ENCODE measurements at places on chromosomes 2 and 18. TPM values are rescaled to one million over a fixed set of nuclear protein-coding genes. Genes with fewer than 3 reads are reported as not detected.

The GRHL1 gene
- 4.1 TPM for total RNA-seq

The IL18RAP gene
- total RNA-seq: 0.16 TPM

The ALLC gene
- not detected for total RNA-seq

The NEB gene
- 3.0 TPM for total RNA-seq

The IRS1 gene
- total RNA-seq: 13.9 TPM

GRCh38 chr18:388200-388599 is 112.3 kb downstream of the COLEC12 start:
- no peak for DNase-seq

DNA sequence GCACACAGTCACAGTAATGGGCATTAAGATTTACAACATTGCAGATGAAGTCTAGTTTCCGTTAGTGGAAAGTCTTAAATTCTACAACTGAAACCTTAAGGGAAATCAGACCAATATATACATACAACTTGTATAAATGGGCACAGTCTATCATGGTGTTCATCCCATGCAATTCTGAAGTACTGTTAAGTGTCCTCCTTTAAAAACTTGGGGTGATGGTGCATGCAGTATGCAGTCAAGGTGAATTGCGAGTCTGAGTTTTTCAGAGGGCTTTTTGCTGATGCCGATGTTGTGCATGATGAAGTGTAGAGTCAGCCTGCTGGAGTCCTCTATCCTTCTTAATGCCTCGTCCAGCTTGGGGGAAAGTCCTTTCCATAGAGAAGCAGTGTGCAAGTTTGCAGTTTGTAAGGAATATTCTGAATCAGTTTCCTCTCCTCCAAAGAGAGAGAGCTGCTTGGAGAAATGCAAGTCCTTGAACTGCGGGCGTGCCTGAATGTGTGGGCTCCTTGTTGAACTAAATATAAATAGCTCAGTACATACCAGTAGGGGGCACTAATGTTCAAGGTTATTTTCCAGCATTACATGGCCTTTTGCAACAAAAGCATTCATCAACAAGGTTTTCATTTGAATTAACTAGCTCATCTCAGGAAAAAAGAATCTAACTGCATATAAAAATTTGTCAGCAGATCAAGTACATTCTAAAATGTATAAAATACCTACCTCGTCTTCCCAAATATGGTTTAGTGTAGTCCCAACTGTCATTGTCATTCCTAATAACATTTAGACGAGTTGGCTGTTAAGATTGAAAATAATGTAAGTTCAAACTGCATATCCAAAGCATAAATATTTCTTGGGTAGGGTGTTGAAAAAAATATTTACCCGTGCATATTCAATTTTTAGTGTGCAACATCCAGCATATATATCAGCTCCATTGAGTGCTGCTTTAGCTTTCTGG is 21.3 kb downstream of the HNRNPLL start:
- DNase-seq: no peak

DNA sequence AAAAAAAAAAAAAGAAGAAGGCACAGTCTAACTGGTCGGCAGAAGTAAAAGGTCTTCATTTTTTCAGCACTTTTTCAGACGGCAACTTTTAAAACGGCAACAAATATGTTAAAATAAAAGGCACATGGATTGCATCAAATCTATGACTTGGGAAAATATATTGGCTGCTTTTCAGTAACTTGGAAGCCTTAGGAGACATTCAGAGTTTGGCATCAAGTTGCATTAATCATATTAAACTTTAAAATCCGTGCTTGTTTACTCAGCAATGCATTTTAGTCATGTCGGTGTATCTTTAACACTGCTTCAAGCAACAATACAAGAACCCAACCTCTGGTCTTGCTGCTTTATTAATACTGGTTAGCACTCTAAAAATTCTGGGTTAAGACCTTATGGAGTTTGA is 111.1 kb downstream of the MEP1B start:
- DNase-seq: no peak

DNA sequence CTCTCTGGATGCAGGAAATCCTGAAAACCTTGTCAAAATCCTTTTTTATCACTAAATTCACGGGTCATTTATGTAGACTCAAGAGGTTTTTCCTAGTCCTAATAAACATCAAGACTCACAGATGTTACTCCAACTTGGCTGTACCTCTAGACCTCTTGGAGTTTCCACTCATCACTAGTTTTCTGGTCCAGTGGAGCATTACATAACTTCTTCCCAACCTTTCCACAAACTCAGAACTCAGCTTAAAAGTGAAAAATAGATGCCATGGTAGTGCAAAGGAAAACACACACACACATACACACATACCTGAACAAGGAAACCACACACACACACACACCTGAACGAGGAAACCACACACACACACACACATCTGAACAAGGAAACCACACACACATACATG is 807.2 kb downstream of the LRP1B start:
- no peak for DNase-seq

DNA sequence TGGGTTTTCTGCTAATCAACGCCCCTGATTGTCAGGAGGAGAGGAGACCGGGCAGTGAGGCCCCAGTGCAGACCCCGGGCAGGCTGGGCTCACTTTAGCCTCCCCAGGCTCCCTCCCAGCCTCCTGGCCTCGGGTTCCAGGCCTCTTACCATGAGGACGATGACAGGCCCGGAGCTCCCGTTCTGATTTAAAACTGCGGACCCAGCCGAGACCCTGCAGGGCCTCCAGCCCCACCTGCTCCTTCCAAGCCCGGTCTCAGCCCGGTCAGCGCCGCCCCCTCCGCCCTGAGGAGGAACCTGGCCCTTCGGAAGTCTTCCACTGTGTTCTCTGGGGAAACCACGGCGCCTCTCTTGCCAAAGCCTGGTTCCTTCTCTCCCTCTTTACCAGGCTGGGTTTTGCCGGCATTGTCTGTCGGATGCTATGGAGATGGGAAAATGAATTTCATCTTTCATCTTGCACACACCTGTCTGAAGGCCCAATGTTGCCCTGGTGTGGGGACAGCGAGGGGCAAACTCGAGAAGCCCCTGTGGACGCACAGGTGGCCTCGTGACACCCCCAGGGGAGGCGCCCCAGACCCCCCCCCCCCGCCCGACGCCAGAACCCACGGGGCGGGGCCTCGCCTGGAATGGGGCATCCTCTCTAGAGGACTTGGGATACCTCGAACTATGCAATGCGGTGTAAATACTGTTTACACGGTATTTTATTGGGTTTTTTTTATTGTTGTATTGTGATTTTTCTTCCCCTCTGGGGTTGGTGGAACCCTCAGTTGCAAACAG is 37.7 kb upstream of the CTDP1 start:
- DNase-seq: no peak

- no peak for DNase-seq
Measured at GRCh38 chr18:13159579-13159978, 59.0 kb upstream of the LDLRAD4 start.

GRCh38 chr2:209958016-209958415 is 44.4 kb upstream of the RPE start:
- no peak for DNase-seq

GRCh38 chr2:181046833-181047232 is 66.4 kb downstream of the UBE2E3 start:
- DNase-seq: no peak
